ENCODE measurements at places on chromosomes 12 and 14.
A peak's percentile ranks its signal among the peaks of the same experiment; 100 is the strongest.

GRCh38 chr12:80118565-80119324, 19.4 kb downstream of the OTOGL start:
- no peak for DNase-seq

DNA sequence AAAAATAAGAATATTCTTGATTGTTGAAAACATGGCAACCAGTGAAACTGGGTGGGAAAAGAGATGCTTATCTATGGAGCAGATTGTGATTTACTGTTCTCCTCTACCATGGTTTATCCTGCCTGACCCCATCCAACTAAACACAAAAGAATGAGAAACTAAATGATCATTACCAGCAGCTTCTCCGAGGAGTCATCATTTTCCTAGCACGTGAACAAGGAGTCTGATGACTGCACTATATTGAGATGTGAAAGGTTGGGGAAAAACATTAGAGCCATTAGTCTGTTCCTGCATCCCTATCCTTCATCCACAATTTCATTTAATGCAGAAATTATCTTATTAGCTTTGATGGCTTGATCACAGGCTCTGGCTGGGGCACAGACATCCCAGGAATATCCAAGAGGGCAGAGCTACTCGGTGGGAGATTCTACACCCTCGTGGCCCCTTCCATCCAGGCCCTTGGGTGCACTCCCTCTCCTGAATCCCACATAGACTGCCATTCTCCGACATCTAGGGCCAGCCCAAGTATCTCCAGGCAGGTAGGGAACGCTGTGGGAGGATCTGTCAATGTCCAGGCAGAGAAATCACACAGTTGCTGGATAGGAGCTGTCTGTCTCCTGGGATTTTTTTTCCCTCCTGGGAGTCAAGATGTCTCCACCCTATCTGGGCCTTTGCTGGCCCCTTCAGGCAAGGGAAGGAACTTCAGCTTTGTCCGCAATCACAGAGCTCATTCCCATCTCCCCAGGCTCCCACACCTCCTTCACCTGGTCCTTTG, 43.3 kb upstream of the DHRS4 start:
- DNase-seq, result no peak

- DNase-seq, result no peak
These were observed 5.2 kb upstream of the VRK1 start for GRCh38 chr14:96792003-96792402.

GRCh38 chr14:85607651-85608081, 77.7 kb downstream of the FLRT2 start:
- DNase-seq, result no peak

DNA sequence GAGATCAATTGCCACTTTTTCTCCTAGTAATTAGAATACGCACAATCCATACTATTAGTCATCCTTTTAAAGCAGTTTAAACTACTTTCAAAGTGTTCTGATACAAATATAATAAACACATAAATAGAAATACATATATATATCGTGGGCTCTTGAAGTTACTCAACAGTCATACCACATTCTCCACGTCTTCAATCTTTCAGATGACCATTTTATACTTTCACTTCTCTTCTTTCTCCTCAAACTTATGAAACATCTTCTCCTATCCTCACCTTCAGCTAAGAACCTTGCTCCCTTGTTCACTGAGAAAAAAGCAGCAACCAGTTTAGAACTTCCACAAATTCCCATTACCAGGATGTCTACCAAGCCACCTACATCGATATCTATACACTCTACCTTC, 19.2 kb downstream of the CEP290 start:
- no peak for DNase-seq

- no peak for DNase-seq
These were observed 208.7 kb downstream of the RBM19 start for GRCh38 chr12:113757221-113758002.

DNA sequence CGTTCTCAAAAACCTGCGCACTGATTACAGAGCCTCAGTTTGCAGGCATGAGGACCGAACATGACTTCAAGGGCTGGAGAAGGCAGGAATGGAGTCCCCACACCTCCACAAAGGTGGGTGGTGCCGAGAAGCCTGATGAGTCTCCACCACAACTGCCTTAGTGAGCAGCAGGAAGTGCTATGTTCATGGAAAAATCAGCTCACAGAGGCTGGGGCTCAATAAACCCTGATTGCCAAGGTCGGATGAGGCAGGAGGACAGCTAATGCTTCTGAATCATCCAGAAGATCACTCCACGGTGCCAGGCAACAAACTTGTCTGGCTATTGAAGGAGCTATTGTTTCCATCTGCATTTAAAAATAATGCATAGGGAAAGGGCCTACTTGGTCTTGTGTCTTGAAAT, 31.1 kb downstream of the APPL2 start:
- DNase-seq, result no peak

DNA sequence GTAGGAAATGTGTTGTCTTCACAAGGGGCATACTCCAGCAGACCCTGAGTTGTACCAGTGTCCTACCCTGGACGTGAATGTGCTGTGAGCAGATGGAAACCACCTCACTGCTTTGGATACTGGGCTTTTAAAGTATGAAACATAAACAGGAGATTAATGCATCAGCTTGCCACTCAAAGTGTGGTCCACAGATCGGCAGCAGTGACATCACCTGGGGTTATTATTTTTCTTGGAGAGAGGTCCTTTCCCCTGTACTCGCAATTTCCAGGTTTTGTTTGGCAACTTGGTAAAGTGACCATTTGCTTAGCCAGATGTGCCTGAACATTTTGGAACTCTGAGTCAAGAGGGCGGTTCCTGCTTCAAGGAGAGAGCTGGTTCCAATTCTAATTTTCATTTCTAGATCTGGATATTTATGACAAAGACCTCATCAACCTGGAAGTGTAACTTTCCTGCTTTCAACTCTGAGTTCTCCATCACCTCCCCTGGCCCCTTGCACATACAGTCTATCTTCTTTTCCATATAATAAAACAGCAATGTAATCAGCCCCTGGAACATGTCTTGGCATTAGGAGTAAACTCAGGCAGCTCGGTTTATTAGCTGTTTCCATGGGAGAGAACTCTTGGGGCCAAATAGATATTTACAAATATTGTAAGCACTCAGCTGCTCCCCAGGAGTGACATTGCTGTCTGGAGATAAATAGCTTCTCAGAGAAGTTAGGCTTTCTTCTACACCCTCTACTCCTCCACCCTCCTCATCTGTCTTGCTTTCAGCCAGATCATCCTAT, 237.0 kb upstream of the TBX3 start:
- no peak for DNase-seq

DNA sequence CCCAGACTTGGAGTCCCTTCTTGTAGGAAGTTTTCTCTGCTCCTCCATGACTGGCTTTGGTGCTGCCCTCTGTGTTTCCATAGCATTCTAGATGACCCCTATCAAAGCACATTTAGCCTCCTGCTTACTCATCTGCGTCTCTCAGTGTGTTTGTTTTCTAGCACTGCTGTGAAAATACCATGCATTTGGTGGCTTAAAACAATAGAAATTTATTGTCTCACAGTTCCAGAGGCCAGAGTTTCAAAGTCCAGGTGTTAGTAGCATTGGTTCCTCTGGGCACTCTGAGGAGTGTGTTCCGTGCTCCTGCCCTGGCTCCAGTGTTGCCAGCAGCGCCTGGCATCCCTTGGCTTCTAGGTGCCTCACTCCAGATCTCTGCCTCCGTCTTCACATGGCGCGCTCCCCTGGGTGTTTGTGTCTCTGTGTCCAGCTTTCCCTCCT, 86.1 kb downstream of the CACNA1C start:
- DNase-seq, result no peak

GRCh38 chr12:131682510-131682895, 28.4 kb upstream of the SFSWAP start:
- no peak for DNase-seq

- DNase-seq, result no peak
These were observed 535.3 kb downstream of the GALC start for GRCh38 chr14:87457720-87458119.

DNA sequence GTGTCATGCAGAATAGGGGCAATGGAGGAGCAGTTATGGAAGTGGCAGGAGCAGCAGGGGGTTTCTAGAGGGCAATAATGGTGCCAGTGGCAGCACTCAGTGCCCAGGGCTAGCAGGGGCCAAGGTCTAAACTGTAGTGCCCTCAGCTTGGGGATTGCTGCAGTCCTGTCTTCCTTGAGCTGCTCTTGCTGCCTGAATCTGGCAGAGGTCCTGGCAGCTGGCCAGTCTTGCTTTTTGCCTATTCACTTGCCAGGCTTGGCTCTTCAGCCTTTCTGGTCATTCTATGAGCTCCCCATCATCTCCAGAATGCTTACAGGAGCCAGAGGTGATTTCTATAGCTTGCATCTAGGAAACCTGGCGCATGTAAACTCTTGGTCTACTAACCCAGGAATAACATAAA, 72.0 kb downstream of the SUDS3 start:
- no peak for DNase-seq

GRCh38 chr12:54207539-54208294, 18.9 kb upstream of the SMUG1 start:
- DNase-seq, result peak; percentile 67

Measured in activated T-helper 1 cell treated with anti-CD3 and anti-CD28 coated beads, Interleukin-2, amount 50 U/mL, for 16 hours (primary cell).